A549 treated with GW870086 at 1 μM for 4 hours (cell line): ENCODE measurements at places on chromosomes 13 and 19. TPM values are rescaled to one million over a fixed set of nuclear protein-coding genes. Genes with fewer than 3 reads are reported as not detected.

The FAM83E gene
- 0.08 to 0.63 TPM (median 0.18 TPM) in 5 replicates for total RNA-seq

The CGB5 gene
- total RNA-seq = 0.59 to 2.7 TPM (median 1.2 TPM) in 5 replicates

The CNFN gene
- 40.7 to 55.2 TPM (median 48.7 TPM) in 5 replicates for total RNA-seq

The PEX11G gene
- total RNA-seq = 1.6 to 2.4 TPM (median 2.1 TPM) in 5 replicates

The SUGP1 gene
- 21.5 to 25.6 TPM (median 23.6 TPM) in 5 replicates for total RNA-seq

The GAMT gene
- 30.9 to 45.1 TPM (median 41.7 TPM) in 5 replicates for total RNA-seq

The CYP4F3 gene
- 2.3 to 3.9 TPM (median 3.4 TPM) in 5 replicates for total RNA-seq

The DOCK6 gene
- total RNA-seq = 6.6 to 10.9 TPM (median 9.9 TPM) in 5 replicates

The TRIM28 gene
- total RNA-seq = 554 to 826 TPM (median 682 TPM) in 5 replicates

The FOSB gene
- 8.6 to 16.5 TPM (median 13.5 TPM) in 5 replicates for total RNA-seq

The VWA8 gene
- 6.0 to 8.1 TPM (median 7.6 TPM) in 5 replicates for total RNA-seq

The C19orf85 gene
- not detected in 5 replicates for total RNA-seq

The KCTD15 gene
- 43.0 to 63.3 TPM (median 55.7 TPM) in 5 replicates for total RNA-seq

The CYP2F1 gene
- not detected in 5 replicates for total RNA-seq

The KLK10 gene
- total RNA-seq = 0.32 to 0.98 TPM (median 0.45 TPM) in 5 replicates

The LILRA6 gene
- not detected in 5 replicates for total RNA-seq

The TMEM238 gene
- 2.8 to 9.2 TPM (median 7.0 TPM) in 5 replicates for total RNA-seq

The SRRM5 gene
- 0.67 to 0.93 TPM (median 0.80 TPM) in 5 replicates for total RNA-seq
